ENCODE measurements at places on chromosomes 3 and 15.

- no peak for DNase-seq
Measured at GRCh38 chr3:179907784-179908482, 128.8 kb downstream of the PEX5L start.

DNA sequence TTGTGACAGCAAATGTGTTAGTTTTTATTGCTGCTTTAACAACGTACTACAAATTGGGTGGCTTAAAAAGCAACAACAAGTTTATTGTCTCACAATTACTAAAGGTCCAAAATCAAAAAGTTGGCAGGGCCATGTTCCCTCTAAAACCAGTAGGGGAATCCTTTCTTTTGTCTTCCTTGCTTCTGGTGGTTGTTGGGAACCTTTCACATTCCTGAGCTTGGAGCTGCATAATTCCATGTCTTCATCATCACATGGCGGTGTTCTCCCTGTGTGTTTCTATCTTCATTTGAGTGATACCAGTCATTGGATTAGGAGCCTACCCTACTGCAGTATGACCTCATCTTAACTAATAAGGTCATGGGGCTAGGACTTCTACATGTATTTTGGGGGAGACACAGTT, 7.4 kb downstream of the SPRED1 start:
- DNase-seq, result no peak

DNA sequence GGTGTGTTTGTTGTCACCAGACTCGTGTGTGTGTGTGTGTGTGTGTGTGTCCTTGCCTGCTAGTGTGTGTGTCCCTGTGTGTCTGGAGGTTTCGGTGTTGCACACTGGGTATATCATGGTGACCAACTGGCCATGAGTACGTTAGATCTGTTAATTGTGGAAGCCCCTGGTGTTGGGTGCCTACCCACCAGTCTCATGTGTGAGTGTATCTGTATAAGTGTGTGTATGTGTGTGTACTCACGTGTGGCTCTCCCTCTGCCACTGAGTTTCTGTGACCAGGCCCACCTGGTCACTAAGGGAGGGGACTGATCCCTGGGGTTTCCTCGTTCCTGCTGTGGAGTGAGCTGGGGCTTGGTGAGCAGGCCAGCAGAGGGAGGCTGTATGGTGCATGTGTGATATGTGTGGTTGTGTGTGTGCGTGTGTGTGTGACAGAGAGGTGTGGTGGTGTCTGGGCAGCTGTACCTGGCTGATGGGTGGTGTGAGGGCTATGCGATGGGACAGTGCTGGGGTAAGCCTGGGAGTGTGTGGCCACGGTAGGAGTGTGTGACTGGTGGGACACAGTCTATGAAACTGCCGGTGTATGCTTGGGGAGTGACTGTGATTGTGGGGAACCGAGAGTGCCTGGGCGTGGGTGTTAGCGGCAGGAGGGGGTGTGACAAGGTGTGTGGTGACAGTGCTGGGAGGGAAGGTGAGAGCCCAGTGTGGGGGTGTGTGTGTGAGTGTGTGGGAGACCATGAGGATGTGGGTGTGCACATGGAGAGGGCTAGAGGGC, 1.8 kb downstream of the PRKCD start:
- no peak for DNase-seq

- no peak for DNase-seq
Measured at GRCh38 chr3:194134231-194134756, 1.7 kb upstream of the HES1 start.

GRCh38 chr3:184231671-184232070, 2.3 kb downstream of the VWA5B2 start:
- DNase-seq, result no peak

DNA sequence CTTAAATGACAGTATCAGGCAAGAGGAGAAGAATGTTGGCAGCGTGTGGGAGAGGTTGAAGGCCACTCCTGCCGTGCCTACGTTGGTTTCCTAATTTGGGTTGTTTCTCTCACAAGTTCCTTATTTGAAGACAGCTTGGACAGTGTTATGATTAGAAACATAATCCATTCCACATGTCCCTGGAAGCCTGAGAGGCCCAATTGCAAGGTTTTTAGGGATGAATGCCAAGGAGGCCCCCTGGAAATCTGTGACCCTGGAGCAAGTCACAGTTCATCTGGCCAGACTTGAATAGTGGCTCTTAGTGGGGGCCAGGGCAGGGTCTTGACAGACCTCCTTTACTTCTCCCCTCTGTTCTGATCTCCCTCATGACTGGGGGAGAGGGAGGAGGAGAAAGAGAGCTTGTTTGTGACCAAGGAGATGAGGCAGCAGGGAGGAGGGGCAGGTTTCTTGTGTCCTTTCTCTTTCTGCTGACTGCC, 584.4 kb upstream of the TBL1XR1 start:
- no peak for DNase-seq

GRCh38 chr15:40436116-40436891, 4.4 kb upstream of the BAHD1 start:
- no peak for DNase-seq

DNA sequence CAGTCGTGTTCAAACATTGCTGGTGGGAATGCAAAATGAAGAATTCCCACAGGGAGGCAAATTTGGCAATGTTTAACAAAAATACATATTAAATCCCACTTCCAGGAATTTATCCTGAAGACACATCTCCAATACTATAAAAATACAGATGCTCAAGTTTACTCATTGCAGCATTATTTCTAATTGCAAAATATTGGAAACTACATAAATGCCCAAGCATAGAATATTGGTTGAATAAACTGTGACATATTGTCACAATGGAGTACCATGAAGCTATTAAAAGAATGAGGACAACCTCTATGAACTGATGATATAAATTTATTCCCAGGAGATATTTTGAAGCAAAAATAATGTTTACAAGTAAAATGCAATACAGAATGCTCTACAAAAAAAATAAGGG, 49.7 kb upstream of the UBE2E2 start:
- DNase-seq, result no peak

GRCh38 chr3:193470710-193471109, 84.0 kb downstream of the ATP13A4 start:
- DNase-seq, result no peak

DNA sequence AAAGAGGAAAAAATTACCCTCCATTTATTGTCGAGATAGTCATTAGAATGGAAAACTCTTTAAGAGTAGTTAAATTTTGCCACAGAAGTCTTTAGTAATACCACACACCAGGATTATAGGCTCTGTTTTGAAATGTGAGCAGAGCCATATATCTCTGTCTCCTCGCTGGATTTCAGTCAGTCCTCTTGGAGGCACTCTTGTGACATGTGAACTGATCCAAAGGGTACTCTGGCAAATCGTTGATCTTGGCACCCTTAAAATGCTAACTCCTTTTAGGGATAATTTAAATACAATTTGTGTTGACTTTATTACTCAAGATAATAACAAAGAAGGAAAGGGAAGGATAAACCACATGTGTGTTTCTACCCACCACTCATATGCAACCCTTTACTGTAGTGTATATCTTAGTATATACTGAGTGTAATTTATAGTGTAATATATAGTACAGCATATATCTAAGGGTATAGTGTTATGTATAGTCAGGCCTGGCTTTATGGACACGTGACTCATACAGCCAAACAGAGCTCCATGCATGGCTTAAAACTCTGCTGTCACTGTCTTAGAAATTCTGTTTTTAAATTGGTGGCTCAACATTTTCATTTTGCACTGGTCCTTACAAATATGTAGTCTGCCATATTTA, 12.3 kb upstream of the KPNA4 start:
- peak; percentile 63 for DNase-seq

GRCh38 chr3:187640569-187641059, 29.6 kb downstream of the SST start:
- DNase-seq, result no peak

- DNase-seq, result no peak
Measured at GRCh38 chr3:196280689-196281440, 6.7 kb downstream of the PCYT1A start.

GRCh38 chr3:25088284-25088683, 339.8 kb upstream of the RARB start:
- no peak for DNase-seq

GRCh38 chr3:183500319-183500718, 55.2 kb downstream of the KLHL6 start:
- no peak for DNase-seq

DNA sequence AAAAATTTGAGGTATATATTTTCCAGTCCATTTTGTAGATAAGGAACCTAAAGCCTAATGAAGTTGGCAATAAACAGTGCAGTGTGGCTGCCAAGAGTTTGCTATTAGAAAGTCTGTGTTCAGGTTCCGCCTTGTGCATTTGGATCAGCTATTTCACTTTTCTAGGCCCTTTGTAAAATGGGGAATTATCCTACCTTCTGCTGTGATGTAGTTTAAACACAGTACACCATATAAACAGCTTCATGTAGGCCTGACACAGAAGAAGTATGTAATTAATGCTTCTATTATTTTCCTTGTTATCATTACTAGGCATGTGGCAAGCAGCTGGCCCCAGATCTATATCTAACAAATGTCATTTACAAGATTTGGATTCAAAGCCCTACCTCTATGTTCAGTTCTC, 456.3 kb downstream of the GABRG3 start:
- DNase-seq, result no peak

- DNase-seq, result no peak
Measured at GRCh38 chr15:77179541-77179998, 108.7 kb upstream of the TSPAN3 start.

DNA sequence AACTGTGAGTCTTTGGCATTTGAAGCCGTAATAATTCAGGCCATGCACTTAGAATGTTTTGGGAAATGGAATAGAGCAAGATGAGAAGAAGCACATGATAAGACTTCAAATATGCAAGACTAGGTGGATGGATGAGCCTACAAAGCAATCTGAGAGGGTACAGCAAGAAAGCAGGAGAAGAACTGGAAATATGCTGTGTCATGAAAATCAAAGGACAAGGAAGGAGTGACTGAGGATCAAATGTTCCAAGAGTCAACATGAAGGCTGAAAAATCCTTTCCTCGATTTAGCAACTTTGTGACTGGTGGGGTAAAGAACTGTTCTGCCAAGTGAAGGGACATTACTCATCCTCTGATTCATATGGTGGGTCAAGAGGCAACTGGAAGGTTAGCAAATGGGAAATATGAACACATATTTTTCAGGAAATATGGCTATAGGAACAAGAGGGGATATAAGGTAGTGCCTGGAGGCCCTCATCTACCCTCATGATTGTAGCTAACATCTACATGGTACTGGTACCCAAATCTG, 803.7 kb upstream of the ARRDC4 start:
- peak; percentile 20 for DNase-seq

Measured in MCF 10A (cell line).